DMS79 treated with DMSO at 0.1 percent for 48 hours (cell line): ENCODE measurements at places on chromosomes 4 and X.

GRCh38 chr4:62080431-62080830 lies 880.3 kb downstream of the ADGRL3 start:
- no peak for DNase-seq

GRCh38 chr4:9849538-9849920 lies 68.1 kb downstream of the DRD5 start:
- DNase-seq, result no peak

DNA sequence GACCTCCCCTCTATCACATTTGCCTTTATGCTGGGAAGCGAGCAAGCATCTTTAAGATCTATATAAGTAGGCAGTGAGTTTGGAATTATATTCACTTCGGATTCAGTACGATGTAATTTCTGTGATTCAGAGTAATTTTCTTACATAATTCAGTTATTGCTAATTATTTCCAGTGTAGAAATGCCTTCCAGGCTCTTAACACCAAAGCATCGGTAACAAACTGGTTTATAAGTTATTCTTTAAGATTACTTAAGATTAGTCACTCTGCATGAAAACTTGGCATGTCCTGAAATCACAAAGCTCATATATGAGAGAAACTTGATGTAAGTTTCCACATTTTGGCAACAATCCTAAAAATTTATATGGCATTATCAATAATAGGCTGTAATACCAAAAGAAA lies 120.8 kb downstream of the ADAMTS3 start:
- no peak for DNase-seq

- no peak for DNase-seq
Measured at GRCh38 chr4:102037566-102037965, 247.0 kb downstream of the BANK1 start.

GRCh38 chrX:57772637-57773036 lies 92.6 kb upstream of the NLRP2B start:
- no peak for DNase-seq

GRCh38 chrX:71976753-71977152 lies 66.1 kb downstream of the NHSL2 start:
- peak; percentile 2 for DNase-seq

- no peak for DNase-seq
Measured at GRCh38 chr4:82789025-82789776, 9.4 kb downstream of the SCD5 start.

GRCh38 chr4:14877246-14878225 lies 124.7 kb upstream of the CPEB2 start:
- DNase-seq, result no peak

DNA sequence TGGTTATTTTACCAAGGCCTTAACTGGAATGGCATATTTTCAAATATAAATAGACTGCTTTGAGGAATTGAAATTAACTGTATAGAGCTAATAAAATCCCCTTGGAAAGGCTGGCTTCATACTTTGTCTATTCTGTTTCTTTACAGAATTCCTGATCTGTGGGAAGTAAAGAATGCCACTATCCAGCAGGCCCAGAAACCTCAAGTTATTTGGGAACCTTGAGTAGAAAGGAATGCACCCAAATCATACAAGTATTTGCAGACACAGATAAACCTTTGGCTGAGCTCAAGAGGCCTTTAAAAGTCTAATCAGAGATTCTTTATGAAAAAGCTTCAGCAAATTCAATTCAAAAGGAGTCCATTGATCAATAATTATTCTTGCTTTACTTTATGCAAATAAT lies 975.7 kb upstream of the PABPC4L start:
- DNase-seq, result no peak

DNA sequence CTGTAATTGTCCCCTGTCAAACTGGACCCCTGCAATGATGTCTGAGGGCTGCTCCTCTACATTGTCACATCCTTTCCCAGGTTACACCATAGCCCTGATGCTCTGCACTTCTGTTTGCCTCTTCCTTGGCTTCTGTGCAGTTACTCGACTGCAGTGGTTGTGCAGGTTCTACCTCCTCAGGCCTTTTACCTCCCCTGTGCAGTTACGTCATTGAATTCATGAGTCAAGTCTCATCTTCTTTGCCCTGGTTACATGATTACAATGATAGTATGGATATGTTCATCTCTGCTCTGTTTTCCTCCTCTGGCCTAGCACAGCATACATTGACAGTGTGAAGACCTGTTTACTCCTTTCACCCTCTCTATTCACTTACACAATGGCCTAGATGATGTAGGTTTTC lies 83.2 kb downstream of the FAM47B start:
- no peak for DNase-seq

DNA sequence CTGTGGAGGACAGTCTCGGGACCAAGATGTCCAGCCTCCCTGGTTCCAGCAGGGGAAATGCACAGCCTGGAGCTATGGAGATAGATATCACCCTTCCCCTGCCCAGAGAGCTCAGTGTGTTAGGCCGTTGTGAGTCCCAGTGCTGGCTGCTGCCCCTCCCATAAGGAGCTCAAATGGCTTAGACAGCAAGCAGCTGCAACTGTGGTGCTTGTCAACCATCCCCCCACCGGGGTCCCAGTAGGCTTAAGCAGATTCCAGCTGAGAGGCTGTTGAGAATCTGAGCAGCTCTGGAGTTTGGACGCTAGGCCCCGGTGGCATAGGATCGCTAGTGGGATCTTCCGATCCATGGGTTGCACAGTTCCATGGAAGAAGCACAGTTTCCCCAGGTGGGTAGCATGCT lies 181.8 kb upstream of the POF1B start:
- DNase-seq, result no peak

GRCh38 chr4:10688846-10689245 lies 4.3 kb upstream of the CLNK start:
- DNase-seq, result no peak

DNA sequence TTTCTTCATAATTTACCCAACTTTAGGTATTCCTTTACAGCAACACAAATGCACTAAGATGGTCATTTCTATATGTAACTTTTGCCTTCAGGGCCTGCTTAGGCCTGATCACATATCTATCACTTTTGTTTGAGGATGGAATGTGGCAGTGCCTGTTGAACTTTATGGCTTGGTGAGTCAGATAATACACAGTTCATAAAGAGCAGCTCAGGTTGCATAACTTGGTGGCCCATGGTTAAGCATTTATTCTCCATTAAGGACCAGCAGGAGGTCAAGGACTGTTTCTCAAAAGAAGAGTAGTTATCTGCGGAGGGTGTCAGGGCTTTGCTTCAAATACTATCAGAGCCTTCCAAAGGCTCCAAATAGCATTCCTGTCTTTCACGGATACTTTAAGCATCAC lies 124.1 kb upstream of the PDHA2 start:
- DNase-seq, result no peak

GRCh38 chr4:69584135-69584534 lies 55.3 kb downstream of the UGT2A2 start:
- no peak for DNase-seq

DNA sequence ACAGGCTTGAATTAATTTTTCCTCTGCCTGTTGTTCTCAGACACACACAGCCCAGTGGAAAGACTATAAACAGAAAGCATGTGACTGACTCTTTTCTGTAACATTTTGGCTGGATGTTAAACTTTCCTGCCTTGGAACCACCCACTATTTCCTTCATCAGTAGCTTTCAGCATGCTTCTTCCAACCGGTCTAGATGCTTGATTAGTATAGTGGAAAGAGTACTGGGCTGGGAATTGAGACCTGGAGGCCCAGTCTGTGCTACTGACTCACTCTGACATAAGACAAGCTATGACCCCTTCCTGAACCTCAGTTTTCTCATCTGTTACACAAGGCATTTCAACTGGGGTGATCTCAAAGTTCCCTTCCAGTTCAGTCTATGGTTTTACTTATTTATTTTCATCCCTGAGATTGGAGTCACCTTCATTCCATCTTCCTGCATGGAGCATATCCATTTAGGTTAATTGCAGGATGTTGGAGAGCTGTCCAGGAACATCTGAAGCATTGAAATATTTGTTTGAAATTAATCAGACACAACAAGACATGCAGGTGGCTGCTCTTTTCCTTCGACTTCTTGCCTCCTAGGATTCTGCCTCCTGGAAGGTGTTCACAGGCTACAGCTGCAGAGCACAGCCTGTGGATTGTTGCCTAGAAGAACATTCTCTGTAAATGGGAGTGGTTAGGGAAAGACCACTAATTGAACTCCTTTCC lies 173.4 kb downstream of the RTL9 start:
- no peak for DNase-seq

GRCh38 chr4:26325191-26325590 lies 4.4 kb downstream of the RBPJ start:
- DNase-seq, result no peak

GRCh38 chr4:87698394-87698793 lies 48.3 kb downstream of the DMP1 start:
- no peak for DNase-seq

- DNase-seq, result no peak
Measured at GRCh38 chr4:152223600-152223999, 312.3 kb downstream of the FBXW7 start.
